ENCODE measurements at places on chromosomes 3 and 15. TPM values are rescaled to one million over a fixed set of nuclear protein-coding genes. Genes with fewer than 3 reads are reported as not detected.
A peak's percentile ranks its signal among the peaks of the same experiment; 100 is the strongest.

SPG11 gene
- 59.2 TPM for total RNA-seq

CLDN16 gene
- total RNA-seq = 3.6 TPM

DNA sequence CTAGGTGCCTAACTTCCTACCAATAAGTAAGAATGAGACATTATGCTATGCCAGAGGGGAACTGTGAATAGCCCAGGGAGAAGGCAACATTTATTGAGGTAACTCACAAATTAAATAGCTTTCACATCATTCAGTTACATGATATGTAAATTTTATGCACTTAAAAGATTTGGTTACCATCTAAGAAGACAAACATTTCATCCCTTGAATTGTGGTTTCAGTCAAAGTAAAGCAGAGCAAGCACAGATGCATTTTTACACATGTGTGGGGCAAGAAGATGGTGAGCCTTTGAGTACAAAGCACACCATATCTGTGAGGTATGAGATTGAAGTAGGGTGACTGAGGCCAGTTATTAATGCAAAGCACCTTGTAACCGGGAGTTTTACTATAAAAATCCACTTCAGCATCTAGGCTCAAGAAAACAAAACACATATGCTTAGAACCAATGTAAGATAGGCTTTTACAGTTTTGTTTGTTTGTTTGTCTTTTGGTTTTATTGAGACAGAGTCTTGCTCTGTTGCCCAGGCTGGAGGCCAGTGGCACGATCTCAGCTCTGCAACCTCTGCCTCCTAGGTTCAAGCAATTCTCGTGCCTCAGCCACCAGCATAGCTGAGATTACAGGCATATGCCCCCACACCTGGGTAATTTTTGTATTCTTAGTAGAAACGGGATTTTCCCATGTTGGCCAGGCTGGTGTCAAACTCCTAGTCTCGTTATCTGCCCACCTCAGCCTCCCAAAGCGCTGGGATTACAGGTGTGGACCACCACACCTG is 3.5 kb downstream of the PLSCR2 start:
- DNase-seq = no peak

DNA sequence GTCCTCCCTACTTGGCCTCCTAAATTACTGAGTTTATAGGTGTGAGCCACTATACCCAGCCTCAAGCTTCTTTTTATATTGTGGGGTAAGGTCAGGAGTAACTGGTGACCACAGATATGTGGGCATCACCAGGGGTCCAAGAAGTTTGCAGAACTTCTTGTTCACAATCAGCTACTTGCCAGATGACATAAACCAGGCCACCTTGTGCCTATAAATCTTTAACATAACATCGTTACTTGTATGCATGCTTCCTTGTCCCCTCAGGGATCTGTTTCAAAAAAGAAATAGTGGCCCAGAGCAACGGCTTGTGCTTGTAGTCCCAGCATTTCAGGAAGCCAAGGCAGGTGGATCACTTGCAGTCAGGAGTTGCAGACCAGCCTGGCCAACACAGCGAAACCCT is 115.1 kb upstream of the FAM174B start:
- no peak for DNase-seq

GRCh38 chr15:63615935-63616334 is 18.7 kb downstream of the FBXL22 start:
- no peak for DNase-seq

GRCh38 chr3:126111566-126112475 is 27.9 kb upstream of the SLC41A3 start:
- DNase-seq = no peak

DNA sequence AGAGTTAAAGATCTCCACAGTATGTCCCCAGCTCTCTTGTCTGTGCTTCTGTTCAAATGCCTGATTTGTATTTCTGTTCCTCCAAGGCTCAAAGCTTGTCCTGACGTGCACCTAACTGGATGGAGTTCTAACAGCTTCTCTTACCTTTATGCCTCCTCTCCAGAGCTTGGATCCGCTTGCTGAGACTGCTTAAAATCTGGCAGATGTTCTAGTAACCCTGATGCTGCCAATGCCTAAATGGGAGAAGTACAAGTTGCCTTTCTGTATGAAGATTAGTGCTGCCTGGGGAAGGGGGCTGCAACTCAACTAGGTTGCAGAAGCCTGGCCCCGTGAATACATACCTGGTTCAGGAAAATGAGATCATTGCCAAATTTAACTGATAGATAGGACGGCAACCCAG is 354.5 kb upstream of the KCNMB2 start:
- no peak for DNase-seq

DNA sequence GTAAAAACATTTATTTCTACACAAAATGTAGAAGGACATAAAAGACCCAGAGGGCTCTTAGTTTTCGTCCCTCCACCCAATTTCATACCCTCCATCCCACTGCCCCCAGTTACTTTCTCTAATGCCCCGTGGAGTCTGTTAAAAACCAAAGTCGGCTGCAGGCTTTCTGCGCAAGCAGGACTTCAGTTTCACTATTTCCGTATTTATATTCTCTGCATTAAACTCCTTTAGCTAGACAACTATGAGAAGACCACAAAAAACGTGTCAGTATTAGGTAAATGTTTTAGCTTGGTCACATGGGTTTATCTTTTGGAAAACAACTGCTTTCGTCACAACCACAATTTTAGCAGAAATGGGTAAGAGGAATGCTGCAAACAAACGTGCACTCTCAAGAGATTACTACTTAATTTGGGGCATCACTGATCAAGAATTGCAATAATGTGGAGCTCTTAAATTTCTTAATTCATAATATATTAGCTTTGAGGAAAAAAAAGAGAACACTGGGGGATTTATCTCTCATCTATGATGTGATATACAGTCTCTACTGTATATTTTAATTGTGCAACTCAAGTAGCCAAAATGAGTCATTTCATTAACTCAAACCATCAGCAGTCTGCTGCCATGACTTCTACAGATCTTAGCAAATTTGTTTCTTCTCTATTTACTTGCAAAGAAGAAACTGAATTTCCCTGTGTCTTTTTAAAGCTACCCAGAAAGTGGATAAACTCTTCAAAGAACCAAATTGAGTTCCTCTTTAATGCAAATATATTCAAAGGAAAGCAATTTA is 740 bp upstream of the NSMCE3 start:
- DNase-seq = peak; percentile 67

GRCh38 chr15:75596703-75597345 is 17.7 kb upstream of the PTPN9 start:
- DNase-seq = no peak

Measured in GM12878 (cell line).